Stimulated activated CD4-positive, alpha-beta T cell treated with anti-CD3 and anti-CD28 coated beads, Interleukin-4, amount 100 ng/mL, for 4 hours (primary cell): ENCODE measurements at places on chromosomes 6 and 20.

- DNase-seq: no peak
Measured at GRCh38 chr6:63724721-63725120, 89.1 kb downstream of the PHF3 start.

DNA sequence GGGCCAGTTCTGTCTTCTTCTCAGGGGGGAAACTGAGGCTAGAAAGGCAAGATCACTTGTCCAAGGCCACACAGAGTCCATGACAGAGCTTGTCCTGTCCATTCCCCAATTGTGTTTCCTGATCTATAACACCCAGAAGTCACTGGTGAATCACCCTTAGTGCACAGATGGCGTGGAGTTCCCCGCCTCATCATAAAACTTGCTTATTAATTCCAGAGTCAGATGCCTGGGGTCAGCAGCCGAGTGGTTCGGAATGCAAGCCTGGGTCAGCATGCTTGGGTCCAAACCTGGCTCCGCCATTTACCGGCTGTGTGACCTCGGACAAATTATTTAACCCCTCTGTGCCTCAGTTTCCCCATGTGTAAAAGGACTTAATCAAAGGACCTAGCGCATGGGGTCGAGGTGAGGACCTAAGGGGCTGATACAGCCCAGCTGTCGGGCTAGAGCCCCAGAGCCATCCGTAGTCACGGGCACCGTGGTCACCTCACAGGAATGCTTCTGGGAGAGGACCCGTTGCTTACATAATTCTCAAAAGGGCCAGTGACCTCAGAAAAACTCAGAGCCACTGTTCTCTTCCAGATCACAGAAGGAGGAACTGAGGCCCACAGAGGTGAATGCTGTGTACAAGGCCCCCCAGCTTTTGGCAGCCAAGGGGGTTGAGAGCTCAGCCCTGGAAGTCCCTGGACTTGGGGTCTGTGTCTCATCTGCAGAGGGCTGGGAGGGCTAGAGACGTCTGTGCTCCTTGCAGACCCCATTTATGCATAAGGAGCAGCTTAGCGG lies 1.4 kb upstream of the ZBP1 start:
- no peak for DNase-seq

DNA sequence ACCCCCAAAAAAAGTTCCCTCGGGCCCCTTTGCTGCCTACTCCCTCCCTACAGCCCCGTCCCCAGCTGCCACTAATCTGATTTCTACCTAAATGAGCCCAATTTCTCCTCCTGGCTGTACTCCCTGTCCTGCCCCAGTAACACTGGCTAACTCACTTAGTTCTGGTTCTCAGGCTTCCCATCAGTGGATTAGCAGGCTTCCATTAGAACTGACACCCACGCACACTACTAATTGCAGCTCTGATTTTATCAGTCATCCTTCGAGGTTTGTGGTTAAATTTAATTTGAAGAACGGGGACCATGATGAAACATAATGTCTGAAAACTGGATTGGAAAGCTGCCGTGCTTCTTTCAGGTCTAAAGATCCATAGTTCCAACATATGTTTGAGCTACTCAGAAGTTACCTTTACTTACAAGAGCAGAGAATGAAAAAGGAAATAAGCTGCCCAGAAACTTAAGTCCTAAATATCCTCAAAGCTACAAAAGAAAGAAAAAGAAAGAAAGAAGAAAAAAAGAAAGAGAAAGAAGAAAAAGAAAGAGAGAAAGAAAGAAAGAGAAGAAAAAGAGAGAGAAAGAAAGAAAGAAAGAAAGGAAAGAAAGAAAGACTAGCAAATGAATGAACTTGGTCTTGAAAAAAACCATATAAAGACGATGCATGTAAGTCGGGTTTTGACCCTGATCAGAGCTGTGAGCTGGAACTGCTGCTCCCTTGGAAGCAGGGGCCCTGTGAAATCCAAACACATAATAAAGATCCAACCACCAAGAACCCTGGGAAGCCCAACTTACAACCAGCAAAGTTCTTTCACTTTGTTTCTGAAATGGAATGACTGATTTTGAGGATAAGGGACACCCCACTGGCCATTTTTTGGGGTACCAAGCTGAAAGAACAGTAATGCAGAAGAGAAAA lies 51.7 kb downstream of the CNKSR3 start:
- DNase-seq: no peak

GRCh38 chr6:123480986-123481385 lies 155.8 kb downstream of the TRDN start:
- no peak for DNase-seq

DNA sequence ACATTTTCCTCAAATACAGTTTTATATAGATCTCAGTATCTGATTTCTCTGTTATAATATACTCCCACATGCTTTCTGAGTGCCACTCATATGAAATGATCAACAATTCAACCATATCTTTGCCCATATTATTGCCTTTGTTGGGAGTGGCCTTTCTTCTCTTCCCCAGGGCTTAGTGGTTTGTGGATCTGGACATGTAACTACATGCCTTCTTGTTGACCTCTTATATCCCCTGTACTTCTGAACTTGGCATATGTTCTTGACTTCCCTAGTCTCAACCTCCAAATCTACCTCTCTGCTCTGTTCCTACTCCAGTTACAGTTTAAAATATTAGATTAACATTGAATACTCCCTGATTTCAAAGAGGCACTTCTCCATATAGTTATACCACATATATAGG lies 34.3 kb upstream of the PRIM2 start:
- DNase-seq: no peak

DNA sequence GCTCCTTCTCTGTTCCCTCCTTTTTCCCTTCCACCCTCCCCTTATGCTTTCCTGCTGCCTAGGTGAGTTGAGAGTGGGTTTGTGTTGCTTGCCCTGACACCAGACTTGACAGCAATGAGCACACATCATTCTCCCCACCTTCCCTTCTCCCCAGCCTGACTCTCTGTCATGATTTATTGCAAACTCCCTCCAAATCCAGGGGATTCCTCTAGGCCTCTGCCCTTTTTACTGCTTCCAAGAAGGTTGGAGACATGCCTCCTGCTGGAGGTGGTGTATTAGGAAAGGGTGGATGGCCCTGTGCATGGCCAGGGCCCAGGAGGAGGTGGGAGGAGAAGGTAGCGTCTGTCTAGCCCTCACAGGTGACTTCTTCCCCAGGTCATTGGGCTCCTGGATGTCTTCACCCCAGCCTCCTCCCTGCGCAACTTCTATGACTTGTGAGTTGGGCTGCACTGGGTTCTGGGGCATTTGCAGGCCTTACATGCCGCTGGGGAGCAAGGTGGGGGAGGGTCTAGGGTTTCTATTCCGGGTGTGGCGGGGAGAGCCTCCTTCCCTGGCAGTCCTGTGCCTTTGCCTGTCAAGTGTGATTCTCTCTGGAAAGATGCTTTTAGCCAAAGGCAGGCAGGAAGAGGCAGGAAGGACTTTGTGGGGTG lies 2.1 kb downstream of the MAPK13 start:
- no peak for DNase-seq

DNA sequence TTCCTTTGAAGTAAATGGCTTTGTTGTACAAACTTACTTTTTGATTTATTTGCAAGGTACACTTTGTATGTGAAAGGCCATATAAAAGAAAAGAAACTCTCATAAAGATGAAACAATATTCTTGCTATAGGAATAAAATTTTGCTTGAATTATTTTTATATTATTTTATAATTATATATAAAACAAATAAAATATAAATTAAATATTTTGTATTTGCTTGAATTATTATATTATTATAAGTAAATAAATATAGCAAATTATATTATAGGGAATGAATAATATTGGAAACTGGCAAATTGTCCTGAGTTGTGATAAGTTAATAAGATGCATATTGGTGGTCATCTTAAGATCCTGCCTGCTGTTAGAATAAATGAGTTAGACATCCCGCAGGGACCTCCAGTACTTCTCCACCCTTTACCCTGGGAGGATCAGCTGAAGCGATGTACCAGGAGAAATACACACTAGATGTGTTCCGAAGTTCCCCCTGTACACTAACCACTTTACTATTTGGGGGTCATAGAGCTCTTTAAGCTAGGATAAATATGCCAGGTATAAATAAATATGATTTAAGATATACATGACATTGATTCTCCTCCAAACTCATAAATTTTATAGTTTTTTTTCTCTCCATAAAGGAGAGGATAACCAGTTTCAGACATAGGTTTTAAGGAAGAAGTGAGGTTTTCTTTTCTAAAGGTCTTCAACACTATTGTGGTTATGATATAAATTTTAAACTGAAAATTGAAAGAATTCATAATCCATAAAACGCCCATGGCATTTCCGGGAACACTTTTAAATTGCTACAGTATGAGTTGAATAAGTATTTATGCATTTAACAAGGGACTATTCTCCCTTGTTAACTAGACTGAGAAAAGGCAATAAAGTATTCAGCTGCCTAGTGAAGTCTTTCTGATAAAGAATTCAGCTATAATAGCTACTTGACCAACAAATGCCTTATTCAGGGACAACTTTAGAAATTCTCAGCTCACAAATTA lies 486.3 kb upstream of the MARCKS start:
- DNase-seq: no peak

DNA sequence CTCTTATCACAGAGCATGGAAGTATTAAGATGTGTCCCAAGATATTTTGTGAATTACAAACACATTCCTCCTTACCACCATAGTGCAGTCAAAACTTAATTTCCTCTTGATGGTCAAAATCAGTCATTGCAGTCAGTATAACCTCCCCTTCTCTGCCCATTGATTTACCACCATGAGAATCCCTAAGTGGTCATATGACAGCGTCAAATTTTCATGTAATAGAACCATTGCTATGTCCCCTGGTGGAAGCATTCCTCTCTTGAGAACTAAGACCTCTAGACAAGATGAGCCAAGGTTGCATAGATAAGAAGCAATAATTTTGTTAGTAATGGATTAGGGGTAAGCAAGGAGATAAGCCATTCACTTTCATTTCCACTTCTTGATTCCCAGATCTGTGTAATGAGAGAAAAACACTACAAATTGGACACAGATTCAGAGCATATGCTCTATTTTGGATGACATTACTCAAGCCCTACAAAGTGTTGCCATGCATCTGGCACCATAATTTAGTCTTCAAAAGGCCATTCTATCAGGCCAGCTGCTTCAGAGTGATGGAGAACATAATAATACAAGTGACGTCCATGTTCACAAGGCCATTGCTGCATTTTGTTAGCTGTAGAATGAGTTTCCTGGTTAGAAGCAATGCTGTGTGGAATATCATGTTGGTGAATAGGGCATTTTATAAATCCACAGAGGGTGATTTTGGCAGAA lies 49.6 kb upstream of the PDE7B start:
- no peak for DNase-seq

DNA sequence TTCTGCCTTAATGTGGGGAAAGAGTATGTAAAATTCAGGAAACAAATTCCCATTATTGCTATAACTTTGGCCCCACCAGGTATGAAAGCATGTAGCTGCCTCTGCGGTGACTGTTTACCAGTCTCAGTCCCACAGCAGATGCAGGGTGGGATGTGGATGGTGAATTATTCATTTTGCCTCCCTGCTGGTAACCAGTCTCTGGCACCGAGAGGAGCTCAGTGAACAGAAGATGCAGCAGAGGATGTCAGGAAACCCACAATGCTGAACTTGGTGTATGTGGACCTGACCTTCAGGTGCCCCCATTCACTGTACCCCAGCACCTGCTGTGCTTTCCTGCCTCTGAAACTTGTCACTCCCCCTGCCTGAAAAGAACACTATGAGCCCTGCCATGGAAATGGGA lies 8.8 kb upstream of the METTL24 start:
- no peak for DNase-seq

GRCh38 chr6:33983109-33983716 lies 162.7 kb downstream of the GRM4 start:
- DNase-seq: no peak

DNA sequence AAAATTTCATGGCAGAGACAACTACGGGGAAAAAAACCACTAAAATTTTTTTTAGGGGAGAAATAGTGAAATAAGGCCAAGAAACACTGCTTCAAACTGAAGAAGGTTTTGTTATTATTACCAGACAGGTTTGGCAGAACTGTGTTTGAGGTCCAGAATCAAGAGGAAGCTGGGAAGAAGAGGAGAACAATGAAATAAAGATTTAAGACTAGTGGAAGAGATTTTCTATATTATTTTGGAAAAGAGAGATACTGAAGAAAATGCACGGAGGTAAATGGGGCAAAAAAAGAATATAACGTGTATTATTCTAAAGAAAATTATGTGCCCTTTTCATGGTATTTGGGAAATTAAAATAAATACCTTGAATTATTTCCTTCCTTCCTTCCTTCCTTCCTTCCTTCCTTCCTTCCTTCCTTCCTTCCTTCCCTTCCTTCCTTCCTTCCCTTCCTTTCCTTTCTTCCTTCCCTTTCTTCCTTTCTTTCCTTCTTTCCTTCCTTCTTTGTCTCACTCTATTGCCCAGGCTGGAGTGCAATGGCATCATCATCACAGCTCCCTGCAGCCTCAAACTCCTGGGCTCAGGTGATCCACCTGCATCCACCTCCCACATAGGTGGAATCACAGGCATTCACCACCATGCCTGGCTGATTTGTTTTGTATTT lies 124.3 kb downstream of the GJA1 start:
- no peak for DNase-seq

- no peak for DNase-seq
Measured at GRCh38 chr20:45346291-45346718, 1.9 kb downstream of the SDC4 start.

GRCh38 chr20:46302106-46302505 lies 6.2 kb downstream of the CDH22 start:
- no peak for DNase-seq

DNA sequence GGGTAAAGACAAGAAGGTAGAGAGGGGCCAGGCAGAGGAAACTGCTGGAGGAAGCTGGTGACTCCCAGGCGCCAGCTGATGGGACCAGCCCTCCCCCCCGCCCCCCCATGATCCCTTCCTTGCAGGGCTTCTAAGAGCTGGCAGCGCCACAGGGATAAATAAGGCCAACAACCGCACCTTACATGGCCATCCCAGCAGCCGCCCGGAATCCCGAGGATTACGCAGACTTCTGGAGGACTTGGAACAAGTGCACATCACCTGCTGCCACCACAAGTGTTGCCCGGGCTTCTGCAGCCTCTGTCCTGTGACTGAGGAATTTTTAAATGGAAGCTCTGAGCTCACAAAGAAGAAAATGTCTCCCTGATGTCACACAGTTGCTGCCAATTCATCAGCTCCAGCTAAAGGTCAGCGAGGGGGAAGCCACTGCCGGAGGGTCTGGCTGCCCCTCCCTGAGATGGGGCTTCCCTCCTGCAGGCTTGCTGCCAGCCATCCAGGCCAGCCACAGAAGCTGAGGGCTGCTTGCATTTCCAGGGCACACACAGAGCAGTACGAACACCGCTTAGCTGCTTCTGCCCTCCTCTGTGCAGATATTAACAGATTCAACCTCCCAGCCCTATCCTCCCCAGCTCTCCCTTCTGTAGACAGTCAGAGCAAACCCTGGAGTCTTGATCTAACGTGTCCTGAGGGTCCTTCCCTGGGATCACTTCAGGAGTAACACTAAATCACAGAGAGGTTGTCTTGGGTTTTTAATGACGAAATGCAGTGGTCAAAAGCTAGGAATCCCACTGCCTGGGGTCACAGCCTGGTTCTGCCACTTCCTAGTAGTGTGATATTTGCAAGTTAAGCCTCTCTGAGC lies 38.6 kb upstream of the PIM1 start:
- no peak for DNase-seq

- DNase-seq: no peak
Measured at GRCh38 chr6:113328886-113329381, 528.2 kb upstream of the MARCKS start.

GRCh38 chr6:80531681-80532619 lies 425.5 kb downstream of the BCKDHB start:
- no peak for DNase-seq
